ENCODE measurements at places on chromosomes 5 and 9.

GRCh38 chr9:107439991-107440456 is 49.5 kb downstream of the KLF4 start:
- no peak for DNase-seq

- no peak for DNase-seq
Measured at GRCh38 chr5:36041537-36041845, 25.2 kb downstream of the UGT3A2 start.

- no peak for DNase-seq
Measured at GRCh38 chr5:81005708-81006107, 45.5 kb downstream of the RASGRF2 start.

DNA sequence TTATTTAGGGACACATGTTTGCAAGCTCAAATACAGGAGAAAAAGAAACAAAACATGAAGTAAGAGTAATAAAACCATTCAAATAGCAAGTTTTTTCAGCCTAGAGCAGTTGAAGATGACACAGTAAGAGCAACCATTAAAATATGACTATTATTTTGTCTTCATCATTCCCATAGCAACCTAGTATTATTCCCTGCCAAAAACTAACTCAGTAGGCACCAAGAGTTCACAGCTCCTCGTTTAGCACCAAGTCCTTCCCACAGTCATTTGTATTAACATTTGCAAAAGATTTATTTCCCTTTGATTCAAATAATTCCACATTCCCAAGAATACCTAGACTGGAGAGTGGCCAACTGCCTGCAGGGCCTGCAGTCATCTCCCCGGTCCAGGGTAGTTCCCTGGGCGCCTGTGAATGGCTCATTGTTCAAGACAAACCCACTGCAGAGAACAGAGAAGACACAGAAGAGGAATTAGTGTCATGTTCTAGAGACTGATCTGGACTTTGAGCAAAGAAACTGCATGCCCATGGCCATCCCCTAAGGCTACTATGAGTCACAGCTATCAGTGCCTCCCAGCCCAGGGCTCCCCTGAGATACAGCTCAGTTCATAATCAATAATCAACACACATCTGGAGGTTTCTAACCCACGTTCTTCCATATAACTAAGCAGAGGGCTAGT is 139.1 kb upstream of the MAP3K1 start:
- no peak for DNase-seq

Measured in MG63 (cell line).